SJSA1 (cell line): ENCODE measurements at places on chromosomes 6 and 20. TPM values are rescaled to one million over a fixed set of nuclear protein-coding genes. Genes with fewer than 3 reads are reported as not detected.
A peak's percentile ranks its signal among the peaks of the same experiment; 100 is the strongest.

DNA sequence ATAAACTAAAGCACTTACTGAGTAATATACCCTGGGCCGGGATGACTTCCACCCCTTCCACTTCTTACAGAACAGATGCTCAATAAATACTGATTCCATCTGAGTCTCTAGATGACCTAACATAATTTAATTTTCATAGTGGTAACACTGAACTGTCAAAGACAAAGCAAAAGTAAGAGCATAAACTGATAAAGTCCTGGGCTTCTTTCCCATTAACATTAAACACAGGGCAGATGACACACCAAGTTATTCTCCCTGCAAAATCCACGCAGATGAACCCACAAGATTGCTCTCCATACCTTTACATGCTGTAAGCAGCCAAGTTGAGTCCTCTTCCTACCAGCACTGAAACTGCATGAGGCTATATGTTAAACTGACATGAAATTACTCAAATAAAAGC lies 27.1 kb downstream of the AGPAT4 start:
- no peak for DNase-seq

DNA sequence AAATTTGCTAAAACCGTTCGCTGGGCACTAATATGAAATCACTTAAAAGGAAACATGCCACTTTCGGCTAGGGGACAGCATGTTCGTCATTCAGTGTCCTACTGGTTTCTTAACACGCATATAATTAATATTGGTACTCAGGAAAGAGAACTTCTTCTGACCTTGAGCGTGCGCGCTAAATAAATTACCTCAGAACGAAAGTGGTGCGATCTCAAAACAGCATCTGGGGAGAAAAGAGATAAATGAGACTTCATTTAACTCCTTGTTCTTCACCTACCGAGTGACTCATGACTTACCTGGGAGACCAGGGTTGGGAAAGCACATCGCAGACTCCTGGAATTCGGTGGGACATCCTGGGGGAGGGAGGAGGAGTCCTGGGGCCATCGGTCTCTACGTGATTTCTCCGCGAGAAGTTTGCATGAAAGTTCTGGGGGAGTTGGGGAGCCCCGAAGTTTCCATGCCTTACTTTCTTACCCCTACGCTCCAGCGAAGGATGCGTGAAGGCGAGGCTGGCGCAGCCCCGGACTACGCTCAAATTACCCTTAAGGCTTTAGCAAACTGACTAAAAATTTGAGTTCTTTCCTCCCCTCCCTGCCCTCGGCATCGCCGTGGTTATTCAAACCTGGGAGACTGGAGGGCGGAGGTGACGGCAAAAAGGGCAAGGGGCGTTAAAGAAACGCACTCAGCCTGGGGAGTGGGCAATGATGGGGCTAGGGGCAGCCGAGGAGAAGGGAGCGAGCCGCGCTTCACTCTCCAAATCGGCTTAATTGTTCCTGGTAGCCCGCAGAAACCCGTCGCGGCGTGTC lies 1.1 kb upstream of the BEND6 start:
- DNase-seq, result no peak

GRCh38 chr6:93266116-93266817 lies 153.1 kb downstream of the EPHA7 start:
- DNase-seq, result no peak

- no peak for DNase-seq
These were observed 5.9 kb upstream of the PLCB1 start for GRCh38 chr20:8126181-8126580.

DNA sequence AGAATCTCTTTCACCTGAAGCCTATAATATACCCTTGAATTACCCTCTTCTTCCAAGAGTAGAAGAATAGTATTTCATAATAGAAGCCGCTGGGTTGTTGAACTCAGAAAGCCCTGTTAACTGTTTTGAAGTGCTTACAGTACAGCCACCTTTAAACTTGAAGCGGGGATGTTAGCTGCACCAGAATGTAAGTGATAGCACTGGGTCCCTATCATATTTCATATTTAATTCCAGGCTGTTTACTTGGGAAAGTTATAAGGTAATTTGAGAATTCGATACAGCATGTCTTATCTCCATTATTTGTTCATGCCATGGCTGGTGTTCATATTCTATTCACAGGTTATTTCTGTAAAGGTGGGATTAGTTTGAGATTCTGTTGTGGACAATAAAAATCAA lies 63.5 kb upstream of the VSTM2L start:
- no peak for DNase-seq

DNA sequence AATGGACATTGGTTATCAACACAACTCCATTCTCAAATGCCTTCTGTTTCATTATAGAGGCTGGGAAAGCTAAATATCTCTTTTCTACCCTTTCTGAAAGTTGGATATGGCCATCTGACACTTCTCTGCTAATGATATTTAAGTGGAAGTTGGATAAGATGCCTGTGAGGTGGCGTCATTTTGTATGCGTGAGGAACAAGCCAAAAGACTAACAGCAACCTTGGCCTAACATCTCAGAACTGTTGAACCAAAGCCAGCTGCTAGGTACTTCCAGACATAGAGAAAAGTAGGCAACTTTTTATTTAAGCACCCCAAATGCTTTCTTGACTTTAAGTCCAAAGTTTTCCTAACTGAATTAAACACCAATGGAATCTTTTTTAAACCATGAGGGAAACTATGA lies 708.4 kb downstream of the CD109 start:
- no peak for DNase-seq

GRCh38 chr20:50874111-50874757 lies 57.0 kb downstream of the ADNP start:
- no peak for DNase-seq

GRCh38 chr6:96469312-96469711 lies 52.3 kb upstream of the UFL1 start:
- no peak for DNase-seq

DNA sequence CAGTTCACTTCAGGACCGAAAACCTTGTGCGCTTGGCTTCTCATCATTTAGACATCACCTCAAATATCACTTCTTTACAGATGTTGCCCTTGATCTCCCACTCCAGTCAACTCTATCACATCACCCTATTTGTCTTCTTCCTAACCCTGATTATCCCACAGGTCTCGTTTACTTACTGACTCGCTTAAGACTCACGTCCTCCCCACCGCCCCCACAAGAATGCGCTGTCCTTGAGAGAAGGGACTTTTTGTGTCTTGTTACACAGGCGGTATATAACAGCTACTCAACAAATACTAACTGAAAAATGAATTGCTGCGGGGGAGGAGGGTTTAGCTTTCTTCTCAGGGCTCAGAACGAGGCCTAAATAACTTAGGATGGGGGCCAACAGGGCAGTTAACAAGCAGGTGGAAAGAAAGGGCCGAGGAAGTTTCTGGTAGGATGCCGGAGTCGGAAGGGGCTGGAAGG lies 527 bp downstream of the TOMM34 start:
- peak; percentile 49 for DNase-seq

Gene CYP21A2
- total RNA-seq, result not detected in 2 replicates

Gene ALDH5A1
- 0.66 and 0.78 TPM in 2 replicates for total RNA-seq

Gene NHLRC1
- total RNA-seq, result 1.3 and 4.6 TPM in 2 replicates

Gene ACOT13
- total RNA-seq, result 7.5 and 10.6 TPM in 2 replicates
